ENCODE measurements at places on chromosomes 5 and 9. TPM values are rescaled to one million over a fixed set of nuclear protein-coding genes. Genes with fewer than 3 reads are reported as not detected.

- no peak for DNase-seq
- H3K36me3 ChIP-seq = no peaks in the 10 kb centered on the region
- H3K27me3 ChIP-seq = no peaks in the 10 kb centered on the region
- H3K4me3 ChIP-seq = no peak overlapping the region
These were observed 221.4 kb downstream of the SPATA31D1 start for GRCh38 chr9:82209797-82210470.

- no peaks in the 10 kb centered on the region for H3K36me3 ChIP-seq
- no peak overlapping the region for H3K4me3 ChIP-seq
- no peaks in the 10 kb centered on the region for H3K27me3 ChIP-seq
- H3K27ac ChIP-seq = no peak overlapping the region
- H3K4me1 ChIP-seq = no peaks in the 10 kb centered on the region
These were observed 184.1 kb downstream of the MARCHF11 start for GRCh38 chr5:15995341-15996052.

- H3K4me3 ChIP-seq = no peak overlapping the region
- H3K36me3 ChIP-seq = no peaks in the 10 kb centered on the region
- DNase-seq = no peak
- H3K4me1 ChIP-seq = no peaks in the 10 kb centered on the region
- no peak overlapping the region for H3K27ac ChIP-seq
- no peaks in the 10 kb centered on the region for H3K27me3 ChIP-seq
These were observed 64.3 kb downstream of the CDH18 start for GRCh38 chr5:19923742-19924141.

- no peaks in the 10 kb centered on the region for H3K4me1 ChIP-seq
- no peak overlapping the region for H3K4me3 ChIP-seq
- H3K36me3 ChIP-seq = no peaks in the 10 kb centered on the region
- no peaks in the 10 kb centered on the region for H3K27me3 ChIP-seq
- no peak for DNase-seq
These were observed 640.4 kb upstream of the CDH10 start for GRCh38 chr5:25285136-25285535.

GRCh38 chr5:72733810-72734209, 82.7 kb upstream of the TNPO1 start:
- no peaks in the 10 kb centered on the region for H3K4me1 ChIP-seq
- no peak overlapping the region for H3K27ac ChIP-seq
- no peaks in the 10 kb centered on the region for H3K36me3 ChIP-seq
- no peak for DNase-seq

GRCh38 chr5:107058235-107058634, 612.5 kb downstream of the EFNA5 start:
- H3K27ac ChIP-seq = no peak overlapping the region
- H3K36me3 ChIP-seq = no peaks in the 10 kb centered on the region
- no peak overlapping the region for H3K4me3 ChIP-seq
- H3K27me3 ChIP-seq = no peaks in the 10 kb centered on the region
- no peak for DNase-seq

GRCh38 chr9:34994260-34994899, 4.8 kb downstream of the DNAJB5 start:
- peak overlapping the region; percentile 24 for H3K27ac ChIP-seq
- H3K4me3 ChIP-seq = no peak overlapping the region
- no peak for DNase-seq
- peaks cover 13% of the 10 kb centered on the region for H3K36me3 ChIP-seq
- peaks cover 3% of the 10 kb centered on the region for H3K4me1 ChIP-seq

Gene SLC34A3
- polyA plus RNA-seq = 0.14 TPM

Measured in thymus (tissue), 14 donors.